ENCODE measurements at places on chromosomes 12 and 14.

DNA sequence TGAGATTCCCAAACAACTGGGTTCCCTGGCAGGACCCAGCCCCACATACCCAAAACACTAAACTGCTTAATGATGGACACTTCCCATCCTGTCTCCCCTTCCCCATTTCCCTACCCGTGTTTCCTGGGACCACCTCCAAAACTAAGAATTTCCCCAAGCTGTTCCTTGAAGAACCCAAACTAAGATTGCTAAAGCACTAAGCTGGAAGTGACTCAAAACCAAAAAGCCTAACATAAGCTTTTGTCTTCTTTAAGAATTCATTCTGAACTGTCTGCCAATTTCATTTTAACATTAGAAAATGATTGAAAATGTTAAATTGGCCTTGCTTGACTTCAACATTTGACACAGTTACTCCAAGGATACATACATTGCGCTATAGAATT, 29.5 kb upstream of the STAB2 start:
- DNase-seq: no peak

DNA sequence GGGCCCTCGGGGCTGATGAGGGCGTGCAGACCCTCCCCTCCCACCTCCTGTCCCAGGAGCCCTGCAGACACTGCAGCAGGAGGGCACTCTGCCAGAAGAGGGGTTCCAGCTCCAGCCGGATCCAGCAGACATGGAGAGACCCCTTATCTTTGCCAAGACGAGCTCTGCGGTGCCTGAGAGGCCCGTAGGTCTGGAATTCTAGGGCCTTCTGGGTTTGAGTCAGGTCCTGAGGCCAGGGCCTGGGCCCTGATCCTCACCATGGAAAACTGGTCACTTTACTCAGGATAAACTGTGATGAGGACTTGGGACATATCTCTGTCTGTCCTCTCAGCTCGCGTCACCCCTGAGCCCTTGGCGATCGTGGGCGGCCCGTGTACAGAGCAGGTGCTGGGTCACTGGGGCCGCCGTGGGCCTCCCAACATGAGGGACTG, 13.8 kb downstream of the MEG3 start:
- DNase-seq: no peak

GRCh38 chr14:101496776-101497683, 64.3 kb upstream of the DIO3 start:
- no peak for DNase-seq

- no peak for DNase-seq
Observed at GRCh38 chr12:116598311-116599284, 39.4 kb downstream of the MAP1LC3B2 start.

- DNase-seq: no peak
Observed at GRCh38 chr12:88291498-88292131, 149.5 kb downstream of the TMTC3 start.

- no peak for DNase-seq
Observed at GRCh38 chr12:111389635-111390034, 16.1 kb upstream of the SH2B3 start.

DNA sequence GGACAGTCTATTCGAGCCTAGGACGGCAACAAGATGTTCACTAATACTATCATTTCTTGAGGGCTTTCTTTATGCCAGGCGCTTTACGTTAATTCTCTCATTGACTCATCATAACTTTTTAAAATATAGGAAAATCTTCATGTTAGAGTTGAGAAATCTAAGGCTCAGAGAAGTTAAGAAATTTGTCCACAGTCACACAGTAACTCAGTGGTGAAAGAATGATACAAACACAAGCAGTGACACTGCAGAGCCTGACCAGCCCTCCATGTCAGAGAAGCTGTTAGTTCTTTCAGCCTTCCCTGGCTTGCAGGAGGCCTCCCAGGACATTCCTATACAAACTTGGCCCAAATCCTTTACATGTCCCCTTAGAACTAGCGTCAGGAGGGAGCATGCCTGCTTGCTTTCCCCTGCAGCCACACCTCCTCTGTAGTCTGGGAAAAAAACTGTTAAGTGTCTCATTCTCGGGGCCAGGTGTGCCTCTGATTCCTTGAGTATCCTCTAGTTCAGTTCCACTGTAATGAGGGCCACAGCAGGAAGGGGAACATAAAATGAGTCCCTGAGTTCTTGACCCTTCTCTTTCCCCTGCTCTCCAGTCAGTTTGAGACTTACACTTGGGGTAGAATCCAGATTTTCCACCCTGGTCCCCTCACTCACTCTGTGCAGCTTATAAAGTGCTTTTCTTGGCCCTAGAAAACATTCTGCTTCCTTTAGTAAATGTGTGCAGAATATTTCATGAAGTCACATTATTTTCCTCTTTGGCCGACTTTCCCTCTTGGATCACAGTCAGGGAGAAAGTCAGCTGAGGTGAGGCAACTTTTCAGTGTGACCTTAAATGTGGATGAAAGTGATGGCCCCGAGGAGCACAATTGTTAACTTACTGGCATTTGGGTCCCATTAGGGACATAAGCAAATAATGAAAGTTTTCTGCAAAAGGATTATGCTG, 152.2 kb upstream of the HIF1A start:
- no peak for DNase-seq

GRCh38 chr12:2214411-2214810, 161.6 kb downstream of the CACNA1C start:
- DNase-seq: no peak

DNA sequence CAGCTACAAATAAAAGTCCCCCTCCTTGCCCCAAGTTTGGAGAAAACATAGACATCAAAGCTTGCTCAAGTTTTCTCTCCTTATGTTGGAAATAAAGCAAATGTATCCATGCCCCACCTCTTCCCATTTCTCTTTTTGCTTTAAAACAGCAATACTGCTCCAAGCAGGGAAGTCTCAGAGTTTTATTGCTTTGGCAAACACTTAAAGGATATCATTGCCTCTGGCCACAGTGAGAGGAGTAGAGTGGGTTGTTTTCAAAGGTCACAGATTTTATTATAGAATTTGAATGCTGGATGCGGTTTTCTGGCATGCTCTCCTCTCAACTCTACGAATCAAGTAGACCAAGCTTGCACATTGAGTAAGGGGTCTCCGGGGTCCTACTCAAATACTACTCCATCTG, 149.7 kb downstream of the TTC7B start:
- DNase-seq: no peak

- DNase-seq: no peak
Observed at GRCh38 chr12:120799243-120800045, 73.8 kb downstream of the ACADS start.

DNA sequence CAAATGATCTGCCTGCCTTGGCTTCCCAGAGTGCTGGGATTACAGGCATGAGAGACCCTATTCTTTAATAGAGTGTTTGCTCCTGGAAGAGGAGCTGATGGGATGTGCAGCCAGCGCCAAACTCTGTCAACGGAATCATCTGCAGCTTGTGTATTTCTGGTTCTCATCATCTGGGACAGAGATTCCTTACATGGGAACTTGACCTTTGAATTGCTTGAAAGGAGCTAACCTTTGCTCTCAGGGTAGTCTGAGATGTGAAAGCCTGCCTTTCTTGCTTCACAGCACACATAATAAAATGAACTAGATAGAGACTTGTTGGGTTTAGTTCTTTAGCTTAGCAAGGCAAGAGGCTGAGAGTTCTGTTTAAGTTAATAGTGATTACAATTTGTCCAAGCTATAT, 120.0 kb downstream of the OTOGL start:
- no peak for DNase-seq

DNA sequence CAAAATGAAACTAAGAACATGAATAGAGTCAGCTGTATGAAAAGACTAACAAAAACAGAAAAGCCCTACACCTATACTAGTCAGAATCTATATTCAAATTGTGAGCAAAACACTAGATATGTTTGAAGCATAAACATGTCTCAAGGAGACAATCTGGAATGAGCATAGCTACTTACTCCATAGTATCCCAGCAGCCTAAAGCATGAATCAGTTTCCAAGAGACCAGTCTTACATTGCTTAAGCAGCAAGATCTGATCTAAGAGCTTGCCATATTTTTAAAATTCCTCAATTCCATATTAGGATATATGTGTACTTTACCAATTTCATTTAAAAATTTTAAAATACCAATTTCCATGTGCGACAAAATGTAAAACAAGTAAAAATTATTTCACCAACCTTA, 7.7 kb downstream of the CAPS2 start:
- DNase-seq: no peak

- DNase-seq: no peak
Observed at GRCh38 chr12:1443421-1444141, 150.8 kb downstream of the FBXL14 start.

DNA sequence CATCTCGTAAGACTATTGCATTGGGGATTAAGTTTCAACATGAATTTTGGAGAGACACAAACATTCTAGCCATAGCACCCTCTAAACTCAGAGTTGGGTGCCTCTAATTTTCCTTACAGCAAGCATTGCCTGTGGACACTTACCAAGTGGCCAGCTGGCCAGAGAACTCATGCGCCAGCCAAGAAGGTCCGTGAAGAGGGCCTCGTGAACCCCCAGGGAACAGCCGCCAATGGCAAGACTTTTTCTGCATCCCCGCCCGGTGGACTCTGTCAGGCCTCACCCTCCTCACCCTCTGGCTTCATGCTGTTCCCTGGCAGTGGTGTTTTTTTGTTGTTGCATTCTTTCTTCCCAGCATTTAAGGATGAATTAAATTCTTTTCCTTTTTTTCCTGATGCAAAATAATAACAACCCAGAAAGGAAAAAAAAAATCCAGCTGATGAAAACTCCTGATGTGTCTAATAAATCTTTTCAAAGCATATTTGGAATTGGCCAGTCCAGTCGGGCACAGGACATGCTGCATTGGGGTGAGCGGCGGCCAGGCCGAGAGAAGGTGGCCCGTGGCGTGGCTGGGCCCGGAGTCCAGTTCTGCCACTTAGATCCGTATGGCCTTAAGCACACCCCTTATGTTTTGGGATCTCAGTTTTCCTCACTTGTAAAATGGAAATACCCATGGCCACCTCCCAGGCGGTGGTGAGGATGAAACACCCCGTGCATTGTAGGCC, 191.9 kb upstream of the DIO3 start:
- DNase-seq: no peak

- no peak for DNase-seq
Observed at GRCh38 chr12:68016136-68016535, 26.9 kb downstream of the IFNG-AS1 start.

DNA sequence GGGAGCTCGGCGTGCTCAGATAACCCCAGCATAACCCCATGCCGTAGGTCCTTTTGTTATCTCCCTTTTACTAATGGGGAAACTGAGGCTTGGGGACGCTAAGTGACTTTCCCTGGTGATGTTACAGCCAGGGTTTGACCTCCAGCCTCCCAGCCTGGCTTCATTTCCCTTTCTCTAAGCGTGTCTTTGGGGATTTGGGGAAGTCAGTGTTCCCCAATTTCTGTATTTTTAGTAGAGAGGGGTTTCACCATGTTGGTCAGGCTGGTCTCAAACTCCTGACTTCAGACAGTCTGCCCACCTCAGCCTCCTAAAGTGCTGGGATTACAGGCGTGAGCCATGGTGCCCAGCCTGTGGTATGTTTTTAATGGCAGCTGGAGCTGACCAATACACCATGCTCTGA, 85.4 kb downstream of the PHETA1 start:
- no peak for DNase-seq

- DNase-seq: no peak
Observed at GRCh38 chr14:101721951-101722661, 39.4 kb upstream of the PPP2R5C start.

GRCh38 chr14:39558525-39558924, 126.3 kb upstream of the FBXO33 start:
- DNase-seq: no peak

DNA sequence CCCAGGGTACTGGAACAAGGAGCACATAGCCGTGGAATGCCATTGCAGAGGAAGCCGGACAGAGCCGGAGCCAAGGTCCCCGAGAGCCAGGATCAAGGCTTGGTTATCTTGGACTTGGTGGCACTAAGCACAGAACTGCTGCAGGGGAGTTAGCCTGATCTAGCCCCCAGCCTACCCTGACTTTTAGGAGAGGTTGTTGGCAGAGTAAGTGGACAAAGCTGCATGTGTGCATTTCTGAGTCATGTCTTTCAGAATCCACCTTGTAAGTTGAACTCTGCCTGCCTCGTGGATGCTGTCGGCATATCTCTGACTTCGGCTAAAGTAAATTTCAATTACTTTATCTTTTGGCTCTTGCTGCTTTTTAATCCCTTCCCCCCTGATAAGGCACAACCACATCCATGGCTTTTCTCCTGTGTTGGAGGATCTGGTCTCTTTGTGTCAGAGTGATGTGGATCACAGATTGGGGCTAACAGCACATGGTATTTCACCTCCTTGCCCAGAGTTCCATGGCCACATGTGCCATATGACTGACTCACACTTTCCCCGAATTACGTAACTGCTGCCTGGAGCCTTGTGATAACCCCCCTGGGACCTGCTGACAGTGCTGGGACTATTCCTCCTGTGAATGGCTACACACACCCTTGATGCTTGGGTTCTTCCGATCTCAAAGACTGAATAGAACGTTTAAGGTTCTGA, 240.3 kb downstream of the EMP1 start:
- DNase-seq: no peak

GRCh38 chr14:20440882-20441281, 4.9 kb upstream of the KLHL33 start:
- DNase-seq: no peak

DNA sequence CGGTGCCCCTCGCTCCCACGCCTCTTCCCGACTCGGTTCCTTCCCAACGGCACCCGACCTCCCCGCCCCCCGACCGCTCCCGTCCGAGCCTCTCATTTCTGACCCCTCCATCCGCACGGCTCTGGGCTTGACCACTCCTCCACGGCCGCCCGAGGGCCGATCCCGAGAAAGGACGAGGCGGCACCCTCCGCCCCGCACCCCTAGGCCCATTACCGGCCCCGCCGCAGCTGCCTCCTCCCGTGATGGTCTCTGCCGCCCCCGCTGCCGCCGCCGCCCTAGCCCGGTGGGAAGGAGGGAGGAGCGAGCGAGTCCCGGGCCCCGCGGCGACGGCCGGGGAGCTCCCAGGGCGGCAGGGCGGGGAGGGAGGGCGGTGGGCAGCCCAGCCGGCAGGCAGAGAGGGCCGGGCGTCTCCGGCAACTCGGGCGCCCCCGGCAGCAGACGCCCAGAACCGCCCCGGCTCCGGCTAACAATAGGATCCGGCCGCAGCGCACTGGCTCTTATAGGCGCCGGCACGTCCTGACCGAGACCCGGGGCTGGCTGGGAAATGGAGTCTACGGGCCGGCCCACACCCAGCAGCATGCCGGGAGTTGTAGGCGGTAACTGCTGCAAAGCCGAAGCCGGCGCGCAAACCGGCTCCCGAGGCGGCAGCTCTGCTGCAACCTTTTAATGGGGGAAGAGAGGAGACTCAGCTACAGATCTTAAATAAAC, at the start of gene CSRNP2:
Gene CSRNP2 (minus strand): TSS at position 471 of the 708 bp plus-strand sequence. CDS start 7,035 bp downstream, outside the sequence.
- peak; percentile 90 for DNase-seq

Data from right renal cortex interstitium (tissue), 3 donors.